ENCODE measurements at places on chromosomes 6 and 20.

DNA sequence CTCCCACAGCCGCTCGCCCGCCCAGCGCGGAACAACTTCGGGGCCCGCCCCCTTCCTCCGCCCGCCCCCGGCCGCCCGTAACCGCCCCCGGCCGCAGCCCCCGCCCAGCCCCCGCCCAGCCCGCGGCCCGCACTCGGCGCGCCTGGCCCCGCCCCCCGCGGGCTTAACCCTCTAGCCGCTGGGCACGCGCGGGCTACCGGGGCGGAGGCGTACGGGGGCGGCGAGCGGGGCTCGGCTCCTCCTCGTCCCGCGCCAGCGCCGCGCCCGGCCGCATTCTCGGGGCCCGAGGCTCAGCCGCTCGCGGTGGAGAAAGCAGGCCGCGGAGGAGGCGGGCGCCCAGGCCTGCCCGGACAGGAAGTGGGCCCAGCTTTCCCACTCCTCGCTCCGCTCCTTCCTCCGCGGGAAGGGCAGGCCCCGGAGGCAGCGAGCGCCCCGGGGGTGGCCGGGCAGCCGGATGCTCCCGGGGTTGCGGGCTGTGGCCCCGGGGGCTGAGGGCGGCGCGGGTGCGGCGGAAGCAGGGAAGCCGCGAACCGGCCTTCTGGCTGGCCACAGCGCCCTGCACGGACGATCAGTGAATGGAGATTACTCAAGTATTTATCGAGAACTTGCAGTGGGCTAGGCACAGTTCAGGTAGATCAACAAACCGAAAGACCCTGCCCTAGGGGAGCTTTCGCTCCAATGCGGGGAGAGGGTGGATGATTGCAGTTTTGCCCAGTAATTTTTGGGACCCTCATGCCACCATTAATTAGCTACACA is at the start of gene TRAM2:
TSS of gene TRAM2 (minus strand) at position 39 of the 756 bp plus-strand sequence. CDS start 145 bp downstream, outside the sequence.
- peak; percentile 82 for DNase-seq

GRCh38 chr6:99349171-99350141 is at the start of gene FAXC:
TSS of gene FAXC (minus strand) at chr6:99349674. CDS start at chr6:99349372, 302 bp downstream.
- peak; percentile 51 for DNase-seq

GRCh38 chr6:132788658-132789395 is 9.6 kb downstream of the SLC18B1 start:
- DNase-seq, result peak; percentile 38

DNA sequence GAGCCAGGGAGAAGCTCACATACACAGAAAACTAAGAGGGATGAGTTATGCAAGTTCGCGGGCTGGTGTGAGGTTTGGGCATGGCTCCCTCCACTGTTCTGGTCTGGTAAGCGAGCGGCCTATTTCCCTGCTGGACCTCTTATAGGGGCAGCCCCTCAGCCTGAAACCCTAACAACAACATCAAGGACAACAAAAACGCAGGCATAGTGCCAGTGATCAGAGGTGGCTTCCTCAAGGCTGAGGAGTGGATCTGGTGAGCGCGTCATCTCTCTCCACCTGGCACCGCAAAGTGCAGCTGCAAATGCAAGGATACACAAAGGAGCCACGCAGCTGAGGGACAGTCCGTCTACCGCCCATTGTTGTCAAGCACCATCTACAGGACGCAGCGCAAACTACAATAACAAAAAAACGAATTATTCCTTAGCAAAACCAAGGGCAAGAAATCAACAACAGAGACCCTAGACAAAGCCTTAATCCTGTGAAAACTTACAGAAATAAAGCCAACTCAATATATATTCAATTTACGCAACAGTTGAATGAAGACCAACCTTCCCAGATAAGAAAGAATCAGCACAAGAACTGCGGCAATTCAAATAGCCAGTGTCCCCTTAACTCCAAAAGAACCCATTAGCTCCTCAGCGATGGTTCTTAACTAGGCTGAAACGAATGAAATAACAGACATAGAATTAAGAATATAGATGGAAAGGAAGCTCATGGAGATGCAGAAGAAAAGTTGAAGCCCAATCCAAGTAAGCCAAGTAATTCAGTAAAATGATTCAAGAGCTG is 9.2 kb upstream of the DEFB110 start:
- no peak for DNase-seq

DNA sequence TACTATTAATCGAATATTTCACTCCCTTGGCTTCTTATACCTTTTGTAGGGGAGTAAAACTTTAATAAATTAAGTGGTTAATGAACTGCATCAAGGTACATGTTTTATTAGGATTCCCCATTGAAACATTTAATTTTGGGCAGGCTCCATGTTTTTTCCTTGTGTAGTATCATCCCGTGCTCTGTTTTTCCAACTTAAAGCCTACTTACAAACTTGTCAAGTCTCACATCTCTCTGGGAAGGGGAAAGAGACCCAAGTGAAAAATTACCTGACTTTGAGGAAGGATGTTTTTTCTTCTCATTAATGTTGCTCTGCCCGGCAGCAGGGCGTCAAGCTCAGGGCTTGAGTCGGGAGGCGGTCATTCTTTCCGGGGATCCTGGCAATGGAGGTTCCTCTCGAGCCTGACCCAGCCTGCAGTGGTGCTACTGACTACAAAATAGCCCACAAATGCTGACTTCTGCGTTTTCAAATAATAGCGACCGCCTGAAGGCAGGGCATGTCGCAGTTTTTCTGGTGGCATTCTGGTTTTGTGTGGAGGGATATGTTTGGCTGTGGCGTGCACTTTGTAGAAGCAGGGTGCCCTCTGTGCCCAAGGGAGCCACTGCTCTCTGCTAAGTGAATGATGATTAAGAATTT is 2.4 kb downstream of the DSP start:
- DNase-seq, result no peak

- no peak for DNase-seq
These were observed 83.0 kb upstream of the ELOVL5 start for GRCh38 chr6:53431704-53432103.

DNA sequence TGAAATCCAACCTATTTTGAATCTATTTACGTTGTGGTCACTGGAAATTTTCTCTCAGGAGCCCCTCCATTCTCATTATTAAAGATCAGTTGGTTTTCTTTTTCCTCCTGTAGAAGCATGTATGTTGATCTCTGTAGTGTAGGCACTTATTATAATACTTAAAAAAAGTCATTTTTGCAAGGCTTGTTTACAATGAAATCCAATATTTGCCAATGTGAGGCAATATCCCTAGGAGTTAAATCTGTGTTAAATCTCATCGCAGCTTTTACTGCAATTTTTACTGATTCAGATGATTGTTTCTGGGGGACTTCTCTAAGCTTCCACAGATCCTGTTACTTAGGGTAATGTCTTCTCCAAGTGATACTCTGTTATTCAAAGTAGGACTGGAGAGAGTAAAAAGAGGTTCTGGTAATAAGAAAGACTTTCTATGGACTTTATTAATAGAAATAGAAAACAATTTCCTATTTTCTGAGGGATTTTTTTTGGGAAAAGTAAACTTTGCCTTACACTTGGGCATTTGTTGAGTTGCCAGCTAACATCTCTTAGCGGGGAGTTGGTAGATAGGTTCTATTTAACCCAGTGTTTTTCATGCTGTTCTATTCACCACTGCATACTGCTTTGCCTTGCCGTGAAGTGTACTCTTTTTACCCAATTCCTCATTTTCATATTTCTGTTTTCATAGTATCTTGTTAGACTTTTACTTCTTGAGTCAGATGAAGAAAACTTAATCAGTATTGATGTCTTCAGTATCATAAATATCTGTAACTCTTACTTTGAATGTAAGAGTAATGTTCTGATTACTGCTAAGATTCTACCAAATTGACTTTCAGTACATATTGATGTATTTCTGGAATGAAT is 48.6 kb downstream of the CDKAL1 start:
- DNase-seq, result no peak

DNA sequence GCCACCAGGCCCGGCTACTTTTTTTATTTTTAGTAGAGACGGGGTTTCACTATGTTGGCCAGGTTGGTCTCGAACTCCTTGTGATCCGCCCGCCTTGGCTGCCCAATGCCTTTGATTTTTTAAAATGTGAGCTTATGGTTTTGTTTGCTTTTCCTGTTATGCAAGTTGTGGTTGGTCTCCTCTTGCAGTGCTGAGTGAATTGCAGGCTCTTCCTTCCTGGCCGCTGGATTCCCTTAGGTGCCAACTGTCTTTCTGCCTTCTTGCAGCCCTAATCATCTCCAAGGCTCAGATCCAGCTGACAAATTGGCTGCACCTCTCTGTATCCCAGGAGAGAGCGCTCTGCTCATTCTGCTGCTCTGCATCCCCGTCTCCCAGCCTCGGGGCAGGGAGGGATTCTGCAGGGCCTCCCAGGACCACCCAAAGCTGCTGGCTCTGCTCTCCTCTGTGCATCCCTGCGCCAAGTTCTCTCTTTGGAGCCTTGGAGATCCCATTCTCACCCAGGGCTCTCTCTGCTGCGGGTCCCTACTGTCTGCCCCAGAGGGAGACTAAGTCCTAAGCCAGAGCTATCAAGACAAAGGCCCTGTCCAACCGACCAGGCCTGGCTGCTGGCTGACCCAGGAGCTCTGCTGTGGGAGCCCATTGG is 14.1 kb upstream of the EMILIN3 start:
- peak; percentile 14 for DNase-seq

GRCh38 chr20:12999201-12999600 is 9.6 kb upstream of the SPTLC3 start:
- DNase-seq, result no peak

- no peak for DNase-seq
These were observed 37.9 kb upstream of the FUCA2 start for GRCh38 chr6:143549221-143549948.

DNA sequence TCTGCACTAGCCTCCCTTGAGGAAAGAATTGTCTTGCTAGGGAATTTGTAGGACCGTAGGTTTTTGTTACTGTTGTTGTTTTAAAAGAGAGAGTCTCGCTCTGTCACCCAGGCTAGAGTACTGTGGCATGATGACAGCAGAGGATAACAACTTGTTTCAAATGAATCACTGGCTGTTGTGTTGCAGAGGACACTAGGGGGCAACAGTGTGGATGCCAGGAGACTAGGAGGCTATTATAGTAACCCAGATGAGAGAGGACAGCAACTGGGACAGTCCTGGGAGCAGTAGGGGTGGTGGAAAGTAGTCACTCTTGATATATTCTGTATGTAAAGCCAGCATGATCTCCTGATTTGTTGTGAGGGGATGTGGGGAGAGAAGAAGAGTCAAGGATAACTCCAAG is 41.8 kb upstream of the LAMA4 start:
- no peak for DNase-seq

DNA sequence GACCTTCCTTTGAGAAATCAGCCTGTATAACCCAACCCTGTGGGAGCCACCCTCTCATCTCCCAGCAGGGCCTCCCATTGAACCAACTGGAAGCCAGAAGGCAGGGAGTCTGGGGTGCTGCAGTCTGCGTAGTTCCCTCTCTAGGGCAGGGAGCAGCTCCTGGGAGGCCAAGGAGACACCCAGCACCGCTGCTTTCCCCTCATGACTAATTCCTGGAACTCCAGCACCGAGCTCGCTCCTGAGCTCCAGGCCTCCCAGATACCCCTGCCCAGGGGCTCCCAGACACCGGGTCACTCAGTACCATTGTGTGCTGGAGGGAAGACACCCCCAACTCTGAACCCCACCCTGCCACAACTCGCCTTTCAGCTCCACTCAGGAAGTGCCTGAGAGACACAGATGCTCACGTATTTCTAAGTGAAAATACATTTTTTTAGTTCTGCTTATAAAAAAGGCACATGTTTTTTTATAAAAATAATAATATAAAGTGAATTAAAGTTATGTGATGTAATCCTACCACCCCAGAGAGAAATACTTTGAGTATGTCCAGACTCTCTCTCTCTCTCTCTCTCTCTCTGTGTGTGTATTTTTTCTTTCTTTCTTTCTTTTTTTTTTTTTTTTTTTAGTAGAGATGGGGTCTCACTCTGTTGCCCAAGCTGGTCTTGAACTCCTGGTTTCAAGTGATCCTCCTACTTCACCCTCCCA is 17.5 kb downstream of the PIM1 start:
- DNase-seq, result no peak

DNA sequence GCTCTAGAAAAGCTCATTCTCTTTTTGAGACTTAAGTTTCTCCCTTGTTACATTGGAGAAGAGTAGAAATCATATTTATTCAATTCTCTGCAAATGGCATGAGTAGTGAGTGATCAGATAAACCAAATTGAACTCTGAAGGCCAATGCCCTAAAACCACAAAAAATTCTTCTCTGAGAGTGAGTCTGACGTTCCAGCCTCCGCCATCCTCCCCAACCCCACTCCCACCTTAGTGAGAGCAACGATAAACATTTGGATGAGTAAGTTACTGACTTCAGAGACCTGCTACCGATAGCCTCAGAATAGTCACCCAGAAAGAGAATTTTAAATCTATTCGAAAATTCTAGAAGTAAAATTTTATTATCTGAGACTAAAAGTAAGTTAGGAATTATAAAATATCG is 94.6 kb downstream of the TFAP2A start:
- no peak for DNase-seq

GRCh38 chr20:33209789-33210188 is 7.4 kb upstream of the BPIFA3 start:
- DNase-seq, result peak; percentile 44

DNA sequence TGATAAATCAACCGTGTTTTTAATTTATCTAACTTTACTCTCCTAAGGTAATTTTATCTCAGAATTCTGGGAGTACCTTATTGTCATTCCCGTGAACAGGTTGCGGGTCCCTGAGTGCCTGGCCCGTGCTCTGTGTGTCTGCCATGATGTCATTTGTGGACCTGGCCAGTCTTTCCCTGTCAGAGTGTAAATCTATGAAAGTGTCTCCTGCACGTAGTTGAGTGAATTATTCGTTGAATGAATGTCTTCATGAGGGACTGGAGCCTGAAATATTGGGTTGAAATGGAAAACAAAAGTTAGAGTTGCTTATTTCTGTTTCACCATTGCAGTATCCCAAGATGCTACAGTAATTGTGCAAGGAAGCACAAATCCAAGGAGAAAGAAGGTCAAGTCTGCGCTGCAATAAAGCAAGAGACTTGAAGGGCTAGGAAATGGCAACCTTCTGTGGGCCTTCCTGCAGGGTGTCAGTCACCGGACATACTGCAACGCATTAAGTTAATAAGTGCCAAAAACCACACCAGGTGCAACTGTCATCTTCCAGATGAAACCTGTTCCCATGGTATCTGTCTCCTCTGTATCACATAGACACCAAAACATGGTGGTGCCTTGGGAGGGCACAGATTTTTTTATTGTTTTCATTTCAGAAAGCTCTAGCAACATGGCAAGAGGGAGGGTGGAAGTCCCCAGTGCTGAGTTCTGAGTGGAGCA is 135.5 kb downstream of the ZDHHC14 start:
- no peak for DNase-seq

GRCh38 chr6:112464901-112465665 is 118.0 kb downstream of the RFPL4B start:
- no peak for DNase-seq

DNA sequence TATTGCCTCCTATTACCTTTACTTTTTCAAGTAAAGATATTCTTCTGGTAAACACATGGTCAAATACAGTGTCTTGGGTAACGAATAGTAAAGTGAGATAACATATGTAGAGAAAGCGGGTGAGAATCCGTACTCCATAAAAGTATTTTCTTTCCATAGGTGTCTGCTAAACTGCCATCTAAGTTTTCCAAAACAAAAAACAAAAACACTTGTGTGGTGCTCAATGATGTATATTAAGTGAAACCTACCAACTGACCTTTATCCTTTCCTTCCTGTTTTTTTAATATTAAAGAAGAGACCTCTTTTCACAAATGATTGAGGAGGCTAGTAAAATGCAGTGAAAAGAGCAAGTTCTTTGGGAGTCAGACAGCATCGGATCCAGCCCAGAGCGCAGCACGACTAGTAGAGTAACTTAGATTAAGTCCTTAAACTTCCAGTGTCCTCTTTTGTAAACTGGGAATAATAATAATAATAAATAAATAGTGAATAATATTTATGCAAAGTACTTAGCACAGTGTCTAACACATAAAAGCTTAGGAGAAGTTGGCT is 437 bp upstream of the CDKAL1 start:
- no peak for DNase-seq
